NCI-H1417 treated with DMSO at 0.1 percent for 48 hours (cell line): ENCODE measurements at places on chromosomes 12 and 14.

DNA sequence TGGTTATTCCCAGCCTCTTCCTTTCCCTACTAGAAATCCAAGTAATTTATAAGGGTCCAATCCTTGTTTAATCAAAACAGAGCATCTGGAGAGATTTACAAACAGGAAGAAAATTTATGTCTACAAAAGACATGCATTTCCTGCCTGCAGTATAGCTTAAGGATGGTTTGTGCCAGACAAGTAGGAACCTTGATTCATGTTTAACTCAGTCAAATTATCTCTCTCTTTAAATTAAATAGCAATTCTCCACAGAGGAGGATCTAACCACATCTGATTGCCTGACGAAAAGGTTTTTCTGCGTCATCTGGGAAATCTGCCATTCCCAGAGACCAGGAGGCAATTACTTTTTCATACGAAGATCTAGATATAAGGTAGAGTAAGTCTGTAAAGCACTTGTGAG is 105.2 kb downstream of the ZFC3H1 start:
- DNase-seq = no peak

DNA sequence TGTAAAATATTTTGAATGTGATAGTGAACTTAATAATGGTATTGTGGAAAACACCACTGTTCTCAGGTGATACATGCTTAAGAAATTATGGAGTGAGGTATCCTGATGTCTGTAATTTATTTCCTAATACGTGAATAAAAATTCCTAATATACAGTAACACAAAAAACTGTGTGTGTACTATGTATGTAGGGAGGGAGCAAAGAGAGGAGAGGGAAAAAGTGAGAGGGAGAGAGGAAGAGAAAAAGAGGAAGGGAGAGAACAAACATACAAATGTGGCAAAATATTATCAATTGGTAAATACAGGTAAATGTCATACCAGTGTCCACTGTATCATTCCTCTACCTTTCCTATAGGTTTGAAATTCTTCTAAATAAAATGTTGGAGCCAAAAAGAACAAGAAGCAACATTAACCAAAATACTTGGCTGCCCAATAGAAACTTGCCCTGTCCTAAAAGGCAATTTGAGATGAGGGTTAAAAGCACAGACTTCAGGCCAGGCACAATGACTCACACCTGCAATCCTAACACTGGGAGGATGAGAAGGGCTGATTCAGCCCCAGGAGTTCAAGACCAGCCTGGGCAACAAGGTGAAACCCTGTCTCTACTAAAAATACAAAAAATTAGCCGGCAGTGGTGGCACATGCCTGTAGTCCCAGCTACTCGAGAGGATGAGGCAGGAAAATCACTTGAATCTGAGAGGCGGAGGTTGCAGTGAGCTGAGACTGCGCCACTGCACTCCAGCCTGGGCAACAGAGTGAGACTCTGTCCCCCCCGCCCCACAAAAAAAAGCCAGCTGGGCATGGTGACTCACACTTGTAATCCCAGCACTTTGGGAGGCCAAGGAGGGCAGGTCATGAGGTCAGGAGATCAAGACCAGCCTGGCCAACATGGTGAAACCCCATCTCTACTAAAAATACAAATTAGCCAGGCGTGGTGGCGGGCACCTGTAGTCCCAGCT is 14.5 kb downstream of the R3HDM2 start:
- no peak for DNase-seq

DNA sequence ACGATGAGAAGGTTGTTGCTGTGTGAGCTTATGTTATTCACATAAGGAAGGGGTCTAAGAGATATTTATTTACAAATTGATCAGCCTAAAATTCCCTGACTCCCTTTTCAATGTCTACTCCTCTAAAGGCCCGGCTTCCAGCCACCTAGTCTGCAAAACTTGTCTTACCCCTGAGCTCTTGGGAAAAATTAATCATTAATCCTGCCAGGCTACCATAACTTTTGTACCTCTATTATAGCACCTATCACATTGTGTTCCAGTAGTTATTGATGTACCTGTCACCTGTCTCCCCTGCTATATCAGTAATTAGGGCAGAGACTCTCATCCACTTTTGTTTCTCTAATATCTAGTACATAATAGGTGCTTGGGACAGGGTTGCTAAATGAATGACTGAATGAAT is 29.3 kb upstream of the FRS2 start:
- no peak for DNase-seq

GRCh38 chr14:73567951-73568885 is 795 bp upstream of the ACOT2 start:
- no peak for DNase-seq

DNA sequence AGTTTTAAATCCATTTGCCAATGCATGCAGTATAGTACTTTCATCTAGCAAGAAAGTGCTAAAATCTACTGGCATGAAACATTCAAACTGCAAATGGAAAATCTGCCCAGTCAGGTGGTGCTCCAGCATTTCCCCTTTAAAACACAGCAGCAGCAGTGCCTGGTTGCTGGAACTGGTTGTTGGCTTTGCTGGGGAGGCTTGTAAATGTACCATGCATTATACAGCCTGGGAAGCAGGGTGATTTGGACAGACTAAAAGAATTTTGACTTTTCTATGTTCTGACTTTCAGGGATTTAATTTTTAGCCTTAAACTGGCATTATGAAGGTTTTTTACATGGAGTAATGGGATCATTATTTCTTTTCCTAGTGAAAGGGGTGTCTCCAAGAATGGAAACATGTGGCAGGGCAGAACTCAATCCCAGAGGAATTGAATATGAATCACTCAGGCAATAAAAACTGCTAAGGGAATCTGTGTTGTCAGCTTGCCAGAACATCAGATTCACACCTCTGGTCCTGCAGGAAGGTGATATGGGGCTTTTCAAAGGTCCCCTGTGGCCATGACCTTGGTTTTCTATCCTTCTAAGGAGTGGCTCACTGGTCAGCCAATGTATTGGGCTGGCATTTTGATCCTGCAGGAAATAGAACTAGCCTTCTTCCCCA is 9.0 kb upstream of the PAX9 start:
- no peak for DNase-seq

DNA sequence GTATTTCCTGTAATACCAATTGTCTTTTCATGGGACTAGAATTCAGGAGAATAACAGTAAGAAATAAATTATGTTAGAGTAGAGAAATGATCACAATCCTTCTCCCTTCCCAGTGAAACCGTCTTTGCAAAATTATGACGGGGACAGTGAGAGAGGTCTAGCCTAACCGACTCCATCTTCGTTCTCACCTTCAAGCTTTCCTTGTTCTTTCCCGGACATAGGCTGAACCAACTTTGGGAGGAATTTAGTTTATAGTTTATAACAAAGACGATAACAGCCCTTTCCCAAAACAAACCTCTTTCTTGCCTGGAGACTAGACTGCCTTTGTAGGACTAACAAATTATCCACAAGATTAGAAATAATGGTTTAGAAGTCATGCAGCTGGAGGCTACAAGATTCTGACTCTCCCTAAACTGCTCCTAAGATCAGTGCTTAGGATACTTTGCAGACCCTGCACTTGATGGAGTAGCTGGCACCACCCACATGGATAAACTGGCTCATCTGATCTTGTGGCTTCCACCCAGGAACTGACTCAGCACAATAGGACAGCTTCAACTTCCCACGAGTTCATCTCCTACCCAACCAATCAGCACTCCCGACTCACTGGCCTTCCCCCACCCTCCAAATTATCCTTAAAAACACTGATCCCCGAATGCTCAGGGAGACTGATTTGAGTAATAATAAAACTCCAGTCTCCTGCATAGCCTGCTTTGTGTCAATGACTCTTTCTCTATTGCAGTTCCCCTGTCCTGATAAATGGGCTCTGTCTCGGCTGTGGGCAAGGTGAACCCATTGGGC is 521.2 kb upstream of the TBX3 start:
- DNase-seq = no peak

DNA sequence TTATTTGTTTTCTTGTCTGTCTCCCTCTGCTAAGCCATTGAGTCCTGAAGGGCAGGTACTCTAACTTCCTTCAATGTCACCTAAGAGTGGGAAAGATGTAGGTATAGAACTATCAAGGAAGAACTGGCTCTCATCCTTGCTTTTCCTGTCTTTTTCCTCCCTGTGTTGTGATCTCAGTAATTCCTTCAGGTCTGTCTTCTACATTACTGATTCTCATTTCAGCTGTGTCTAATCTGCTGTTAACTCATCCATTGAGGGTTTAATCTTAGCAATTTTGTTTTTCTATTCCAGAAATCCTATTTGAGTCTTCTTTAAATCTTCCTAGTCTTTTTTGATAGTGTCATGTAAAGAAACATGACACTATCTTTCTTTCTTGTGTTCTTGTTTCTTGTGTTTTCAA is 124.5 kb upstream of the PLXNC1 start:
- no peak for DNase-seq

GRCh38 chr12:6614513-6615172 is 7.5 kb upstream of the CHD4 start:
- DNase-seq = no peak

- no peak for DNase-seq
Measured at GRCh38 chr12:127830065-127830460, 436.9 kb upstream of the TMEM132C start.

DNA sequence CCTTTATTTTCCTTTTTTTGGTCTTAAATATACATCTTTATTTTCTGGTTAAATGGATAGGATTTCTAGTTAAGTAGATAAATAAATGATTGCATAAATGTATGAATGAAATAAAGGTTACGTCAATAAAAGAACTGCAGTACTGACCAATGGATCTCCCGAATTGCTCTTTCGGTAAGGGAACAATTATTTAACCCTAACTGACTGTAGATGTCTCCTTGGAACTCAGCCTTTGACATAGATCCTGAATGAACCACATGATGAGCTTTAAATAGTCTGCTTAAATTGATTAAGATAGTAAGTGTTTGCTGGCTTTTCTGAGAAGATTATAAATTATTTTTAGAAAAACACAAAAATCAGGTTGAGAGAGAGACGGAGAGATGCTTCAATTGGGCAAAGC is 391.0 kb upstream of the SYT1 start:
- DNase-seq = no peak

GRCh38 chr12:133234971-133235370 is 706 bp downstream of the ANHX start:
- DNase-seq = no peak

GRCh38 chr14:54493293-54493692 is 4.5 kb upstream of the GMFB start:
- no peak for DNase-seq

GRCh38 chr12:790608-791007 is 38.2 kb downstream of the WNK1 start:
- DNase-seq = no peak

DNA sequence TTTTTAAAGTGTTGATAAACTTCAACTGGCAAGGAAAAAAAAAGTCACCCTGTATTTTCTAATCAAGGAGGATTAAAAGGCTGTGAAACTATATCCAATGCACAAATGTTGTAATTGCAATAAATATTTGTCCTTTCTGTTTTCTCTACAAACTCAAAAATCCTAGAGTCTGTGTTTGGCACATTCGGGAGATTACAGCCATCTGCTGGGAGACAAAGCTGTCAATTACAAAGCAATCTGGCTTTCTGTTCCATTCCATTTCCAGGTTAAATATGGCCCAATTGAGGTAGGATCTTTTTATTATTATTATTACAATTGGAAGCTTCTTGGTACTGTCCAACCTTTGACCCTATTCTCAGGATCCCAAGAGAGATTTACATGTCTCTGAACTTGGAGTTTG is 295.9 kb downstream of the DIO2 start:
- DNase-seq = no peak

DNA sequence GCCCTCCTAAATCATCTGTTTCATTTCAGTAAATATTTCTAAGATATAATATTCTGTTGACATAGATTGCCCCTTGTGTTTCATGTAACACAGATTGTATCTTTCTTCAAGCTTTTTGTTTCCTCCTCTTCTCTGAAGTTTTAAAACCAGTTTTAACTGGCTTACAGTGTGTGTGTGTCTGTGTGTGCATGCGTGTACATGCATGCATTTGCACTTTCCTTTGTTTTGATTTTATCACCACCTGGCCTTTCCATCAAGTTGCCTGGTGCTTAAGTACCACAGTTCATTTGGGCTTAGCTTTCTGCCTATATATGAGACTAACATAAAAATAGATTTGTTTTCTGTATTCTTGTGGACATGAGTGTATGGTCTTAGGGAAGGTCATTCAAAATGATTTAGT is 31.9 kb downstream of the ETNK1 start:
- peak; percentile 25 for DNase-seq

- no peak for DNase-seq
Measured at GRCh38 chr12:110698171-110698902, 9.4 kb upstream of the HVCN1 start.

DNA sequence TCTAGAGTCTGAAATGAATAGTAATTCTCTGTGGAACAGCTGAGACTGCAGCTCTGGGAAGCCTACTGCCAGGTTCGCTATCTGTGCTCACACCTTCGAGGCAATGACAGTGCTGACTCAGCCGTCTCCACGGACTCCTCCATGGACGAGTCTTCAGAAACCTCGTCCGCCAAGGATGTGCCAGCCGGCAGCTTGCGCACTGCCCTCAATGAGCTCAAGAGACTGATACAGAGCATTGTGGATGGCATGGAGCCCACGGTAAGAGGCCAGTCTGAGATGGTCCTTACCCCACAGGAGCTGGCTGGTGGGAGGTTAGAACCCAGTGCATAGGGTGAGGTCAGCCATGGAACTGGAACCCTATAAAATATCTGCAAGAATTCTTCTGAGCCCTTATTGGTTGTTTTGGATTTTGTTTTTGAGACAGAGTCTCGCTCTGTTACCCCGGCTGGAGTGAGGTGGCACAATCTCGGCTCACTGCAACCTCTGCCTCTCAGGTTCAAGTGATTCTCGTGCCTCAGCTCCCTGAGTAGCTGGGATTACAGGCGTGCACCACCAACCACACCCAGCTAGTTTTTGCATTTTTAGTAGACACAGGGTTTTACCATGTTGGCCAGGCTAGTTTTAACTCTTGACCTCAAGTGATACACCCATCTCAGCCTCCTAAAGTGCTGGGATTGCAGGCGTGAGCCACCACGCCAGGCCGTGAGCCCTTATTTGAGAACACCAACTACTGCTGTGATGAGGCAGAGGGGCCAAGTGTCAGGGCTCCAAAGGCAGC is 43.9 kb downstream of the RAB35 start:
- DNase-seq = no peak

- peak; percentile 15 for DNase-seq
Measured at GRCh38 chr14:49621114-49621881, 699 bp downstream of the MGAT2 start.
